Stimulated activated CD8-positive, alpha-beta memory T cell treated with anti-CD3 and anti-CD28 coated beads, Interleukin-7, amount 100 ng/mL, for 1 hour (primary cell): ENCODE measurements at places on chromosomes 4 and X.

DNA sequence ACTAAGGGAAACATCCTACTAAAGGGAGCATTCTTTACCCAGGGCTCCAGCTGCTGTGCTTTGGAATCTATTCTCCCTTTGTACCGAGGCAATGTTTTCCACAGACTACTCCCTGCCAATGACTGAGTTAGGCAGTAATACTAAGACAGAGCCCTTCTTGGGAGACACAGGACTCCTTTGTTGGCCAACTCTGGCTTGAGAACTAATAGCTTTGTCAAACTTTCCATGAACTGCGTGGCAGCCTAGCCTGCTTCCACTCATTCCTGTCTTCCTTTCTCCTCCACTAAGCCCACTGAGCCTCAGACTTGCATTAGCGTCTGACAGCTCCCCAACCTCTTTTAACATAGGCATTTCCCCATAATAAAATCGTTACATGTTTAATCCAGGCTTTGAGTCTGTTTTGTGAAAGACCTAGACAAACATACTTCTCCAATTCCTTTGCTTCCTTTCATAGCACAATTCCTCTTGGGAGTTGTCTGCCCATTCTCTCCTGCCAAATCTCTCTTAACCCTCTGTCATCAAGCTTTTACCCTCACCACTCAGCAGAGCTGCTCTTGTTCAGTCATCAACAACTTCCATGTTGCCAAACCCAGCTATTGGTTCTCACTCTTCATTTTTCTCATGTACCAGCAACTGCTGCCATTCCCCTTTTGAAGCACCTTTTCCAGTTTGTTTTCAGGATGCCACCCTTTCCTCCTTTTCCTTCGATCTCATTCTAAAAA is 300.3 kb upstream of the IGFBP7 start:
- DNase-seq, result no peak

DNA sequence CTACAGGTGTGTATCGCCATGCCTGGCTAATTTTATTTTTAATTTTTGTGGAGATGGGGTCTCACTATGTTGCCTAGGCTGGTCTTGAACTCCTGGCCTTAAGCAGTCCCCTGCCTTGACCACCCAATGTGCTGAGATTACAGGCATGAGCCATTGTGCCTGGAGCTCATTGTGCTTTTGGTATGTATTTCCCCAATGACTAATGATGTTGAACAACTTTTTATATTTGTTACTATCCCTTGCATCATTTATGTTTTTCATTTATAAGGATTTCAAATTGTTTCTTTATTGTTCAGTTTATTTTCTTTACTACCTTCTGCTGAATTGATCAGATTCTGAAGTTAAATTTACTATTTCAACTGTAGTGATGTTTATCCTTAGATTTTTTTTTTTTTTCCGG is 199.7 kb downstream of the CEP135 start:
- no peak for DNase-seq

- no peak for DNase-seq
These were observed 37.7 kb downstream of the JADE1 start for GRCh38 chr4:128847082-128847724.

DNA sequence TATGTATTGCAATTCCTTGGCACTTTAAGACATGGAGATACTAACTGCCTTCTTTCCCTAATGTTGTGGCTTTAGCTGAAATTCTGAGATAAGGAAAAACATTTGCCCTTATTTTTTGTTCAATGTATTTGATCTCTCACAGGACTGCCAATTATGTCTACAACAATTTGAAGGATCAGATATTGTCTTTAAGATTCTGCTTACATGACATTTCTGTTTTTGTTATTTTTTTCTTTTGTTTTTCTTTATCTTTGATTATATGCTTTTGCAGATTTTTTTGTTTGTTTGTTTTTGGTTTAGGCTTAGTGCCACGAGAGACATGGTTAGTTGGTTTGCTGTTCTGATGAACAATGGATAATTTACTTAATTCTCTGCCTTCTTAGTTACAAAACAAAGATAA is 303.3 kb downstream of the TECRL start:
- no peak for DNase-seq

DNA sequence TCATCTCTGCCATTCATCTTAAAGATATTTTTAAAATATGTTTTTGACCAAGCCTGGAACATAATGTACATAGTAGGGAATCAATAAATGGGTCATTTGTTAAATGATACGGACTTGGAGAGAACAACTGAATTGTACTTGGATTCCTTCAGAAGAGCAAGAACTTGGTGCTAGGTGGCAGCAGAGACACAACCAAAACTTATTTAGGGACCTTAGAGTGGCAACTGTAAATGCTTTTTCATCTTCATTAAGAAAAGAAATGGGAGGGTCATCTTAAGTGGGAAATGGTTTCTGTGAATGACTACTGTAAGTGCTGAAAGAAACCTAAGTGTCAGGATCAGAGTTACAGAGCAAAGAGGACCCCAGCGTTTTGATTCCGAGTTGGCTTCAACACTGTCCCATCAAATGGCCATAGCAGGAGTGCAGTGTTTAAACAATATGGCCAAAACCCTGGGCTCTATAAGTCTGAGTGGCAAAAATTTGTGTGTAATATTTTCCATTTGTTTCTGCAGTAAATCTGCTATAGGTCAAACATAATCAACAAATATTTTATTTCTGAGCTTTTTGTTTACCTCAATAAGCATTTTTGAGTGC is 213.6 kb downstream of the PALLD start:
- no peak for DNase-seq

- DNase-seq, result no peak
These were observed 47.8 kb downstream of the SLC9A7 start for GRCh38 chrX:46710927-46711623.

DNA sequence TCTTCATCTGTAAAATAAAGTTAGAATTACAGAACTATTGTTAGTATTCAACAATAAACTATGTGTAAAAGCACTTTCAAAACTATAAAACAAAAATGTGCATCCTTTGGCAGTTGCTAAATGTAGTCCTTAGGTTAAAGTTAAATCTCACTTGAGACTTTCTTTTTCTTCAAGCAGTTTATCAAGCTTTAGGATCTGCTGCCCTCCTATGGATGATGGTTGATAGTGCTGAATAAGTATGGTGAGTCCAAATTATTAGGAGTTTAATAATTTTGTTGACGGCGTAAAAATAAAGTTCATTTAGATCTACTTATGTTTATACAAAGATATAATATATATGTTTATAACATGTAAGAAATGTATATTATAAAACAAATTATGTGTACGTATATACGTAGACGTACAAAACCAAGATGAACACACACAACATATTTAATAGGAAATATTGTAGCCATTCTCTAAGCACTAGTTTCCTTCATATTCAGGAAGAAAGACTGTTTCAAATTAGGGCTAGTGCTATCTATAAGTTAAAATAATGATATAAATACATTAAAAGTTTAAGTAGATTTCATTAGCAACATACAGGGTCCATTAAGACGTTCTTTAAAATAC is 22.3 kb downstream of the UGT2A2 start:
- no peak for DNase-seq

DNA sequence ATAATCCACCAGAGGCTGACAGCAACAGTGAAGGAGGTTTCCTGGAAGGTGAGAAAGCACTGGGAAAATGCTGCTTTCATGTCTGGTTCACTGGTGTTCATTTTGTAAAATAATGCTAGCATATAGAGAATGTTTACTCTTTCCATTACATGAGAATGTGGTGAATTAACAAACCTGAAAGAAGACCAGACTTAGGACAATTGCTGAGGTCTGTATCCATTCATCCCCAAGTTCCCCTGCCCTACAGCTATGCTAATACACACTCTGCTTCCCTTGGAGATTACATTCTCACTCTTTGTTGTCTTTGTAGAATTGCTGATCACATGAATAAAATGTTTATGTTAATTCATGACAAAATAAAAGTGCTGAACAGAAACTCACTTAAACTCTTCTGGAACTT is 99.5 kb downstream of the ARHGAP6 start:
- DNase-seq, result no peak

DNA sequence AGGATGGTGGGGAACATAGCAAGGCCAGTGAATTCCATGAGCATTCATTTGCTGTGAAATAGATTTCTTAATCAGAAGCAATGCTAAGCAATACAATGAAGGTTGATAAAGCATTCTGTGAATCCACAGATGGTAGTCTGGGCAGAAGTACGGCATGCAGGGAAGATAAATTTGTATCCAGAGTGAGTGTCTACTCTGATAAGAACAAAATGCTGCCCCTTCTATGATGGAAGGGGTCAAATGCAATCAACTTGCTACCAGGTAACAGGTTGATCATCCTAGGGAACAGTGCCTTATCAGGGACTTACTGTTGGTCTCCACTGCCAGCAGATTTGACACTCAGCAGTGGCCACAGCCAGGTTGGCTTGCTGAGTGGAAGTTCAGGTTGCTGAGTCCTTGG is 189.4 kb downstream of the MAB21L2 start:
- no peak for DNase-seq

DNA sequence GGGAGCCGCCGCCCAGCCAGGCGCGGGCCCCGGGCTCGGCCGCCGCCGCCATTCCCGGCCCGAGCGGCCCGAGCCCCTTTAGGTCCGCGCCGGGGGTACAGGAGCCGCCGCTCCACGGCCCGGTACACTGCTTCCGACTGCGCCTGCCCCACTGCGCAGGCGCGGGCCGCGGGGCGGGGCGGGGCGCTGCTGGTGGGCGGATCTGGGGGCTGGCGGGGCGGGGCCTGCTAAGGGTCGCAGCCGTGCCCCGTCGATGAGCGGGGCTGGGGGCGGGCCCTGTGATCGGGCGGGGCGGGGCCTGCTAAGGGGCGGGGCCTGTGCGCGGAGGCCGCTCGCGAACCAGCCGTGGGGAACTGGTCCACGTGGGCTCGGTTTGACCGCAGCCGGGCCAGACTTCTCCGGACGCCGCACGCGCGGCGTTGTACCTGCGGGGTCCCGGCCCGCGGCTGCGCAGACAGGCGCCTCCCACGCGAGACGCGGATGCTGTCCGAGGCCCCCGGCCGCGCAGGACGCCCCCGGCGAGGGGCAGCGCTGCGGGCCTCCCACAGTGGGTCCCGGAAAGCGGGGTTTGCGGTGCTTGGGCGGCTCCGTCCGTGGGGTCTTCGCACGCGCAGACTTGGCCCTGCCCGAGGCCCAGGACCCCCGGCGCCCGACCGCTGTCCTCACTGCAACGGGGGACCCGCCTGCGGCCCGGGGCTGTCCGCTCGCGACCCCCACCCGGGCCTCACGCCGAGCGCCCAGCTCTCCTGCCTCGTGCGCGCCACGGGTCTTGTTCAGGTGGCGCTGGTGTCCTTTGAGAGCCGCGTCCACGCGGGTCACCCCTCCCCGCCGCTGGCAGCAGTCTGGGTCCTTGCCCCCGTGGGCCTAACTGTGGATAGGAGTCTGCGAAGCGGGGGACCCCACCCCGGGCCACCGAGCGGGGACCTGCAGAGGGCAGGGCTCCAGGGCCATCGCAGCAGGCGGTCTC is at the start of gene DGKQ:
Gene DGKQ, minus strand, starts transcription at position 139 of the 967 bp plus-strand sequence. Its CDS starts 87 bp downstream, at position 52.
- peak; percentile 87 for DNase-seq

- no peak for DNase-seq
These were observed 282.4 kb upstream of the GPC4 start for GRCh38 chrX:133697656-133698055.

DNA sequence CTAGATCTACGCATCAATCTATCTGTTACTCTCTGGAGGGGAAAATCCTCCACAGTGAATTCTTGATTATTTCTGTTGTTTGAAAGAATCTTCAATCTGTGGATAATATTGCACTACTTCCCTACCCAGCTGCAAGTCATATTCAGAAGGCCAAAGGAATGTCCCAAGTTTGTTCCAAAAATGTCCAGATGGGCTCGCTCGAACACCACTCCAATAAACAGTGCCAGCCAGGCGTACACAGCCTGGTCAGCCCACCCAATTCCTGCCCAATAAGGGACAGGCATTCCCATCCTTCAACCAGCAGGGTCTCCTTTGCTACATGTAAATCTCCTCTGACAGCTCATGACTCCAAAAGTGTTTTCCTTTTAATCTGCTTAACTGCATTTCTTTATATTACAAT is 80.7 kb upstream of the GPM6B start:
- DNase-seq, result no peak

DNA sequence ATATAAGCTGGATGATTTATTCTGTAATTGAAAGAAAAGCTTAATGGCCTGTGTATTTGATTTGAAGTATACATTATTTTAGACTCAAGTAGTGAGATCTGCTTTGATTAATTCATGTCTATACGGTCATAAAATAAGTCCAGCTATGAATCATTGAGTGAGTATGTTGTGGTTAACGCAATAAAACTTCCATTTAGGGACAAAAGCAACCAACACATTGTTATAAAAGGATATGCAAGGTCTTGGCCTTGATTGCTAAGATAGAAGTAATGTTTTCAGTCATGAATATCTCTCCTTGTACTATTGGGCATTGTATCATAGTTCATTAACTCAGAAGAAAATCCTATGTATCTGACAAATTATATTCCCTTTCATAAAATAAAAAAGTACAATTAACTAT is 162.1 kb downstream of the EPHA5 start:
- DNase-seq, result no peak

GRCh38 chr4:189124149-189124758 is 816.4 kb upstream of the FRG1 start:
- no peak for DNase-seq

DNA sequence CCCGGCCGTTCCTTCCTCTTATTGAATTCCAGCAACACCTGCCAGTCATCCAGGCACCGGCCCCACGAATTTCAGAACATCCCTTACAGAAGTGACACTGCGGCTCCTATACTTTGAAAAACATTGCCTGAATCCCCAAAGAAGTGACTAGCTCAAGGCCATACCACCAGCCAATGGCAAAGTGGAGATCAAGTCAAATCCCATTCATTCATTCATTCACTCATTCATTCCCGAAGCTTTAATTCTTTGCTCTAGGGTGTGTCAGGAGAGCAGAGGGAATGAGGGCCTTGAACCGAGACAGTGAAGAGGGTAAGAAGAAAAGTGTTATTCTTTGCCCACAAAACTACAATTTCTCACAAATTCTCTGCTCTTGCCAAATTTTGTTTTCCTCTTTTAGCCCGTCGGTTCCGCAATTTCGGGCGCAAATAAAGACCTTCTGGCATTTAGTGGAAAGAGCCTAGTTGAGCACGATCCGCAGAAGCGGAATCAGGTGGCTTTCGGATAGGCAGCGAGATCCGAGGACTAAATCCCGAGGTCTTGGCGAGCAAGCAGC is 824 bp upstream of the HMGB3 start:
- no peak for DNase-seq

DNA sequence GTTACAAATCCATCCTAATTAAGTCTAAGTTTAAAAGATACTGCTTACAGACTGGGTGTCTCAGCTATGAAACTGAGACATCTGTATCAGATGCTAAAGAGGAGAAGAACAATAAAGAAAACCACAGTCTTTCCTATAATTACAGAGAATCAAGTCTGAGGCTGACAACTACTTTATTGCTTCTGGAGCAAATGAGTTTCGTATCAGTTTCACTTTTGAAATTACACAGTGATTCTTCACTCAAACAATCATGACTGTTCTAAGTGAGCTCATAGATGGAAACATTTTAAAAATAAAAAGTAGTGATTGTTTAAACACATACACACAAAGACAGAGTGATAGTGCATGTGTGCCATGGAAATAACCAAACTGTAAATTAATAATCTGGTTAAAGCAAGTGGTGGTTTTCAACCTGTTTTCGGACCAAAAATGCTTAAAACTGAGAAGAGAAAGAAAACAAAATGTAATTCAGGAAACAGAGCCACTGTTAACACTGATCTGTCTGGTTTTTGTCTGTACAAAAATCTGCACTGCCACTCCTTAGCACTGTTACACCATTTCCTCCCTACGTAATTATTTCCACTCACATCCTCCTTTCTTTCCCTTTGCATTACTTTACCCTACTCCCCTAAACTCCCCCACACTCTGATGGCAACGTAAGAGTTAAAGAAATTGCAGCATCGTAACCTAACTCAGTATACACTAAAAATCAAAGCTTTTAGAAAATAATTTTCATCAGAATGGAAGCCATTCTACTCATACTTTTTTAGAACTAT is 12.5 kb downstream of the RFC1 start:
- DNase-seq, result no peak
